ENCODE measurements at places on chromosomes 3 and 15.

GRCh38 chr3:45881078-45882022, 5.0 kb upstream of the CCR9 start:
- peak; percentile 35 for DNase-seq

- no peak for DNase-seq
These were observed 16.7 kb downstream of the FBN1 start for GRCh38 chr15:48628832-48629231.

- no peak for DNase-seq
These were observed 86.0 kb downstream of the ECT2 start for GRCh38 chr3:172836390-172836997.

DNA sequence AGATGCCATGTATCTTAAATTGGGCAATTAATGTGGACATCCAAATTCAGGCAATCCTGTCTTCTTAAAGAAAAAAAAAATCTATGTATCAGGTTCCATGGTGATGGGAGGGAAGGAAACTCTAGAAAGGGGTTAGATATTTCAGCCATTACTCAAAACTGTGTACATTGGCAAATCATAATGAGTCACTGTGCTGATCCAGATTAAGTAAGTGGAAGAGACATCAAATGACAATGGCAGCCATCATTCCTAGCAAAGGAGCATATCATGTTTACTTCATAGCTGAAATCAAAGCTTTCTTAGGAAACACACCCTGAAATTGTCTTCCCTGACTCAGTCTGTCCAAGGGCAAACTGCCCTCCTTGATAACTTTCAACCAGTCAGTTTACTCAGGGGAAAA, 713.3 kb upstream of the GBE1 start:
- DNase-seq = no peak

GRCh38 chr3:43496740-43497375, 125.0 kb downstream of the ANO10 start:
- no peak for DNase-seq

DNA sequence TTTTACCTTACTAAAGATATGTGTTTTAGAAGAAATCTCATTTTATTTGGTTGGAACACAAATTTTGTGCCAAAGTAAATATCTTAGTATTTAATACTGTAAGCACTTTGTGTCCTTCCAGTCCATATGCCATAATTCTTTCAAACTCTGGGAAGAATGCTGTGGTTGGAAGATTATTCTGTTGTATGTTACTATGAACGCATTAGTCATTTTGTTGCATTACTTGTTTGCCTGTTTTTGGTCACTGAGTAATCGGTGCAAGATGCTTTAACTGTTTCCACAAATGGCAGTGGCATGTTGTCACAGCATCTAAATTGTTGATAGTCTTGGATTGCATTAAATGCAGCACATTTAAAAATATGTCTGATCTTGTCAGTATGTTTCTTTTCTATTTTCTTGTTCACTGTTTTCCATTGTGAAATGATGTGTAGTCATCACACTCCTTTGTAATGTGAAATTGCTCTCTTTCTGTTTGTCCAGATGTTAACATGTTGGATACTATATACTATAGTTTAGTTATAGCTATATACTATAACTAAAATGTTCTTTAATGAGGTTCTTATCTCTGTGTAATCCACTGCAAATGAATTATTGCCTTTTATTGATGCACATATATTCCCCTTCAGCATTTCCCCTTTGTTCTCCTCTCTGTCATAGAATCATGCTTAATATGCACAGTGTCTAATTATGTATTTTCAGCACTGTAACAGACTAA, 89.9 kb upstream of the FLNB start:
- DNase-seq = no peak

Data from stimulated activated CD8-positive, alpha-beta memory T cell treated with anti-CD3 and anti-CD28 coated beads, Interleukin-4, amount 100 ng/mL, for 24 hours (primary cell).